Natural killer cell treated with Interleukin-12 subunit alpha and Interleukin-12 subunit beta and Interleukin-15 and Interleukin-18, amount 100 ng/mL, for 72 hours (primary cell): ENCODE measurements at places on chromosomes 5 and 9. TPM values are rescaled to one million over a fixed set of nuclear protein-coding genes. Genes with fewer than 3 reads are reported as not detected.

MOB3B gene
- total RNA-seq = 0.11 TPM

TAS2R1 gene
- total RNA-seq = not detected

ZNF474 gene
- total RNA-seq = not detected

- DNase-seq = no peak
These were observed 1.6 kb downstream of the LMX1B start for GRCh38 chr9:126615245-126615790.

DNA sequence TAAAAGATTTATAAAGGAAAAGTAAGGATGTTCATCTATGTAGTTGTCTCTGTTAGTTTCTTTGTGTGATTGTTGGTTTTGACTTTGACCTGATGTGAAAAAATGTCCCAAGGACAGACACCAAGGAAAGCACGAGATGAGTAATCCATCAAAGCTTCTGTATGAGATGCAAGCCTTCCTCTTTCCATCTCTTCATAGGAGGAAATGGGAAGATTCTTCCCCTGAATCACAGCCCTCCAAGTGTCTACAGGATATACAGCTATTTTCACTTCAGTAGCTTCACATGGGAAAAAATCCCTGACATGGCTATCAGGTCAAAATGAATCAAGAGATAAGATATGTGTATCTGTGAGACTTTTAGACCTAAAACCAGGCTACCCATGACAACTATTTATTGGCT lies 29.0 kb upstream of the CEMIP2 start:
- no peak for DNase-seq

DNA sequence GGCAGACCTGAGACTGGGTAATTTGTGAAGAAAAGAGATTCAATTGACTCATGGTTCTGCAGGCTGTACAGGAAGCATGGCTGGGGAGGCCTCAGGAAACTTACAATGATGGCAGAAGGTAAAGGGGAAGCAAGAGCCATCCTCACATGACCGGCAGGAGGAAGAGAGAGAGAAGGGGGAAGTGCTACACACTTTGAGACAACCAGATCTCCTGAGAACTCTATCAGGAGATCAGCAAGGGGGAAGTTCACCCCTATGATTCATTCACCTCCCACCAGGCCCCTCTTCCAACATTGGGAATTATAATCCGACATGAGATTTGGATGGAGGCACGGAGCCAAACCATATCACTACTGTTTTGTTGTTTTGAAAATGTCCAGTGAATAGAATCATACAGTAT lies 110.2 kb downstream of the DAPK1 start:
- no peak for DNase-seq

DNA sequence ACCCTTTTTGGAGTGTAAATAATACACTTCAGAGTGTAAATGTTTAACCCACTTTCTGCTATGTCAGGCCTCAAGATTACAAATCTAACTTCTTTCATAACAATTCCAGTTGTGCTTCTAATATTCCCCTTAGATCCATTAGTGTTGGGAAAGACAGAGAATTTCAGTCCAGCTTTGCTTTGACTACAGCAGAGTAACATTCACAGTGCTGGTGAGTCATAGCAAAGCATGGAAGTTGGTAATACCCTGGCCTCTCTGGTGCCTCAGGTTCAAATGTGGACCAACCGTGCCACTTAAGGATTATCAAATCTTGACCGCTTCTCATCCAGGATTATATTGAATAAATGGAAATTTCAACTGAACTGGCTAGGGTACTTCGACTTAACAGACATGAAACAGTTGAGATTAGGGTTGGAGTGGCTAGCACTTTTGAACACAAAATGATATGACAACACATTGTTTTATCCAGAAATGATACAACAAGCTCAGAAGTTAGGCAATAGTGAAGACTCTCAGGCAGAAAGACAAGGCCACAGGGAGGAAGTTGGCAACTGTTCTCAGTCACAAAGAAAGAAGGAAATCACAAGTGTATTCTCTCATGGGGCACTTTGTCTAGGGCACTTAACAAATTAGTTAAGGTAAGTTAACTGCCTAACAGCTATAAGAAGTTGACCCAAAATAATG lies 24.4 kb upstream of the RASA1 start:
- no peak for DNase-seq

- DNase-seq = no peak
These were observed 10.0 kb upstream of the RETREG1 start for GRCh38 chr5:16626696-16627264.

DNA sequence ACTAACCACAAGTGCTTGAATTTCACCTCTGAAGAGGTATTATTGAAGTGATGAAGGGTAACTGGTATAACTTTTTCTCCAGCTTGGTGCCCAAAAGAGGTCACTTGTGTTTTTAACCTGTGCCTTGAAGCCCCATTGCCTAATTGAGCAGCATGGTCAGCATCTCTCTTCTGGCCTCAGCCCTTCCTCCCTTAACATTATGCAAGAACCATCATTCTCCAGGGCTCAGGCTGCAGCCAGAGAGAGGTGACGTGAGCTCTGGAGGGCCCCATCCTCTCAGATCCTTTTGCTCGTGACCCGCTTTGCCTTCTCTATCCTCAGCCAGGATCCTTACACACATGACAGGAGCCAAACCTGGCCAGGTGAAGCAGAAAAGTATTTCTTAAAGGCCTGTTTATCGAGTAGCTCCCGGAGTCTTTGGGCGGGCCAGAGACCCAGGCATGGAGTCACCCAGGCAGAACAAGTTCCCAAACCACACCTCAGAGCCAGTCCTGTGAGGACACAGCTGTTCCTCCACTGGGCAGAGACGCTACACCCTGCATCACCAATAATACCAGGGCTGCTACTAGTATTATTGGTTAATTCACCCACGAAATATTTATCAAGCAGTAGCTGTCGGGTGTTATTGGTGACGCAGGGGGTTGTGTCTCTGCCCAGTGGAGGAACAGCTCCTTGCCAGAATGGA lies 29.6 kb upstream of the BOD1 start:
- DNase-seq = no peak

DNA sequence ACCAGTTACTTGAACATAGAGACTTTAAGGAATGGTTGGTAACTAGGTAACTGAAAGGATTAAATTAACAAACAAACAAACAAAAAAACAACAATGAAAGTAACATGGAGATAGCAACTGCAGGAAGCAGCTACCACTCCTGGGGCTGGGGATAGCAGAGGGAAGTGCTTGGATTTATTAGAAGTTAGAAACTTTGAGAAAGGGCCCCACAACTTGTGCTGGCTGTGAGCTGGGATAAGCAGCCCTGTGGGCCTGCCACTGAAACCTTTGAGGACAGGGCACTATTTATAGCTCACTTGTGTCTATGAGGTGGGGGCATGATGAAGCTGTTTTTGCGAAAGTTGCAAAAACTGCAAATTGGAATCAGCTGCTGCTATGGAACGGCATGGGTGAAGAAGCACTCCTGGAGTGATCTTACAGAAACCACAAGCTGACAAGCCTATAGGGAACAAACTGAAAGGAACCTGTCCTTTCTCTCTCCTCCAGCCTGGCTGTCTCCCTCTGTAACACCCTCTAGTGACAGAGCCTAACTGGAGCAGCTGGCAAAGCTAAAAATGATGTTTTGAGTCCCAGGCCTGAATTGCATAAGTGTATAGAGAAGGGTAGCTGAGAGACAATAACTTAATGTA lies 91.4 kb upstream of the RANBP6 start:
- DNase-seq = no peak

DNA sequence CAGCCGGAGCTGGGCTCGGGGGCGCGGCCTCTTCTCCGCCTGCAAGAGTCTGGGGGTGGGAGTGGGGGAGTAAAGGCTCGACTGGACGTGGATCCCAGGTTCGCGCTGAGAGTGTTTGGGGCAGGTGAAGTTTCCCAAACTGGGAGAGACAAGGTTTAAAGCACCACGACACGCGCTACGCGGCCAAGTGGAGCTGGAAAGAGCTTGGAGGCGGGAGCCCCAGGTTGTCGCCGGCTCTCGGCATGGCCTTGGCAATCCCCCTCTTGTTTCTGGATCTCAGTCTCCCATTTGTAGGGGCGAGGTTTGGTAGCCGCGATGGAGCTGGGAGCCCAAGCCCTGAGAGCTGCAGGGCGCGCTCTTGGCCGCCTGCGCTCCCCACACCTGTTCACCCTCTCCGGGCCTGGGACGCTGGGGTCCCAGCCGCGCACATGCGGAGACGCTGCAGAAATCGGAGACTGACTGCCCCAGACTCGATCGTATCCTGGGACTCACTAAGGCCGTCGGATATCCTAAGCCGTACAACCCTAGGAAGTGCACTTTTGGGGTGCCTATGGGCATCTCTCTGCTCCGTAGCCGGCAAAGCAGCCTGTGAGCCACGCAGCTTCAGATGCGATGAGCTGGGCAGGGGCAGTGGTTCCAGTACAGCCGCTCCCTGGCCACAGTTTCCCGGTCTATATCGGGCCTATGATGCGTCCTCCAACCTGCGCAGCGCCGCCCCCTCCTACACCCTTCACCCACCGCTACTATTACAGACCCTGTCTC lies 937 bp downstream of the TMOD1 start:
- DNase-seq = no peak

GRCh38 chr9:32524892-32525708 lies 896 bp downstream of the RIGI start:
- DNase-seq = no peak

- DNase-seq = no peak
These were observed 45.0 kb upstream of the PHF2 start for GRCh38 chr9:93531374-93531773.
